Heart right ventricle (tissue), 16 donors: ENCODE measurements at places on chromosomes 3 and 15. TPM values are rescaled to one million over a fixed set of nuclear protein-coding genes. Genes with fewer than 3 reads are reported as not detected.

ADAMTS9 gene
- 14.5 TPM for total RNA-seq

TNNC1 gene
- 8,804 TPM for total RNA-seq

KBTBD13 gene
- total RNA-seq, result 10.0 TPM

RETNLB gene
- not detected for total RNA-seq

CHRNA3 gene
- total RNA-seq, result 1.2 TPM

CFAP100 gene
- total RNA-seq, result not detected

PLA2G4D gene
- not detected for total RNA-seq

CCR3 gene
- total RNA-seq, result not detected

FRG2C gene
- total RNA-seq, result not detected

DNA sequence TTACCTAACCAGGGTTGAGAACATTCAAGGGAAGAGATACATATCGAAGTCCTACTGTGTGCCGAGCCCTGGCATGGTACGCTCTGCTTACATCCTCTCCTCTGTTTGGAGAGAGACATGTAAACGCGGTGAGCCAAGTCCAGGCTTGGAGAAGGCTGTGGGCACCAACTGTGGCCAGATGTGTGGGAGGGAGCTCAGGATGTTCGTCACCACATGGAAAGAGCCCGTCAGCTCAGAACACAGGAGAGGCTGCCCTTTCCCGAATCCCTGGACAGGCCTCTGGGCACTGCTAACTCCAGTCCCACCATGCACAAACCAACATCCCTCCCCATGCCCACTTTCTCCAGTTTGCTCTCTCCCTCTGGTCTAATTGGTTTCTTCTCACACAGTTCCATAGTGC is 43.0 kb downstream of the MESD start:
- DNase-seq, result no peak

DNA sequence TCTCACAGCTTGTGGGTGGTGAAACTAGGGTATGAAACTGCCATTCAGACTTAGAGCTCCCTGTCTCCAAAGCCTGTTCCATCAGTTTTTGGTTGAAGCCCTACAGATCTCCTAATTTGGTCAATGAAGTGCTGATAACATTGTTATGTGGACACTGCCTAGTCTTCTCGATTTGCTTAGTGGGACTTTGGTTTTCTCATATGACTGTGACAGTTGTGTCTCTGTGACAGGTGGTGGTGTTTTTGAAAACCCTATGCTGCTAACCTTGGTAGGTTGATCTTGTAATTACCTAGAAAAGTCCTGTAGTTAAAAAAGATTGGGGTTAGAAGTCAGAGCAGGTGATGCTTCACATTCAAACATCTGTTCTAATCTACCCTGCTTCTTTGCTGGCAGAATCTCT is 9.2 kb downstream of the PPM1L start:
- DNase-seq, result no peak

GRCh38 chr3:161913786-161914389 is 417.3 kb downstream of the OTOL1 start:
- DNase-seq, result no peak

DNA sequence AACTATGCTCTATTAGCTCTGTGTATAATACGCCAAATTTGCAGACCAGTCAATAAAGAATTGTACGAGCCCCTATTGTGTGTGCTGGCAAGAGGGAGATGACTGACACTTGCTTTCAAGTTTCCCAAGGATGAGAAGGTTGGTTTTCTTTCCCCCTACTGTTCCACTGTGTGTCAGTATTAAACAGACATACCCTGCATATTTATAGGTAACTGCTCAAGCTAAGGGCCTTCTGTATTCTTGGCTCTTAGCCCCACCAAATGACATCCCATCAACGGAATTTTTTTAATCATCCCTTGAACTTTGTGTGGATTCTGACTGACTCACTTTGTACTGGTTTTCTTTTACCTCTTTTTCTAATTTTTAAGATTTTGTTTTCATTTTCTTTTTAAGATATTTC is 60.6 kb upstream of the GYG1 start:
- DNase-seq, result no peak

DNA sequence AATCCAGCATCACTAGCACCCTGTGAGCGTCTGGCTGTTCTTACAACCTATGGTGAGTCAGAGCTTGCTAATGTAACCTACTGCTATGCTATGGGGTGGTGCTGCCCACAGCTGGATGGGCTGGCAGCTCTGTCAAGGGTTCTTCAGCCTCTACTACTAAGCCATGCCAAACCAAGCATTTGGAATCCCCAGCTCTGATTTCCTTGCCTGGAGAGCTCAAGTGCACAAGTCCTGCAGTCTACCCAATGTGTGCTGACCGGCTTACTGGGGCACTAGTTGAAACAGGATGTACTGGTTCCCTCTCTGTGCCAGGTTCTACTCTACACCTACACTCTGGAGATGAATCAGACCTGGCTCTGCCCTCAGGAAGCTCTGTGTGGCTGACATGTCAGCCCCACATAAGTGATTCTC is 4.2 kb downstream of the TEX264 start:
- DNase-seq, result no peak

GRCh38 chr15:77482570-77482969 is 61.9 kb downstream of the HMG20A start:
- DNase-seq, result no peak

GRCh38 chr15:95296643-95297042 is 1033.9 kb upstream of the NR2F2 start:
- no peak for DNase-seq

DNA sequence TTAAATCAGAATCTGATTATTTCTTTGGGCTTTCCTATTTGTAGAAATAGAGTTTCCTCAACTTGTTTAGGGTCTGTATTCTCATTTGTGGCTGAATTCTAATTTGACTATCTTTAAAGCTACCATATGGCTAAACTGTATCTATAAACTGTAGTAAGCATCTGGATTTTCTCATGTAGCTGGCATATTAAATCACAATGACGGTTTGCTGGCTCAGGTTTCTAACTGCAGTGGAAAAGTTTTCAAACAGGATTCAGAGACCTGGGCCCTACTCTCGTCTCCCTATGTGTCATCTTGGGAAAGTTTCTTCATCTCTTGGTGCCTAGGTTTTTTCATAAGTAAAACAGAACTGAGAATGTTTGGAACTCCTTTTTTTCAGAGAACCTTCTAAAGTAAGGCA is 68.3 kb downstream of the GALK2 start:
- peak; percentile 16 for DNase-seq

- no peak for DNase-seq
Measured at GRCh38 chr3:193407112-193407511, 28.6 kb upstream of the ATP13A5 start.
